CD14-positive monocyte (primary cell): ENCODE measurements at places on chromosomes 4 and X.

- peak; percentile 51 for DNase-seq
These were observed 63.3 kb downstream of the GPAT3 start for GRCh38 chr4:83599183-83599582.

DNA sequence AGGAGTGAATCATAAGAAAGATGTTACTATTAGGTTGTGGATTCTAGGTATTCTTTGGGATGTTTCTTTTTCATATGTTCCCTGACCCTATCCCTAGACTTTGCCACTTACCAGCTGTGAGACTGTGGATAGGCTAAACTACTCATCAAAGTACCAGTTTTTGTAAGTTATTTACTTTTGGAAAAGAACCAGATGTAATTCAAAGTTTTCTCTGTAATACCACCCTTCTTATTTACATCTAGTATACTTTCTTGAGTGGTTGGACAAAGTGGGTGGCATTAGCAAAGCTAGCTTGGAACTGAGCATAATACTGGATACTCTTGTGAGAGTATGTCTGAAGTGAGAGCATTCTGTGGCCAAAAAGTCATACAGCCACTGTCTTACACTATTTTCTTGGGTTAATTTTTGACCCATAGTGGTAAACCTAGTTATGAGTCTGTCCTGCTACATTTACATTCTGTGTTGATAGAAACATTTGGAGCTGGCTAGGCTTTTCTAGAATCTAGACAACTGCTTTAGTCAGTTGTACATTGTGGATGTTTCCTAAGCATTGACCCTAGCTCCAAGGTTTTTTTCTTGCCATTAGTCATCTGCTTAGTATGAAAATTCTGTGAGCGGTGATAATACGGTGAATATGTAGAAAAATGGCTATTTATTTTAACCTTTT lies 41.7 kb downstream of the KDM6A start:
- no peak for DNase-seq

DNA sequence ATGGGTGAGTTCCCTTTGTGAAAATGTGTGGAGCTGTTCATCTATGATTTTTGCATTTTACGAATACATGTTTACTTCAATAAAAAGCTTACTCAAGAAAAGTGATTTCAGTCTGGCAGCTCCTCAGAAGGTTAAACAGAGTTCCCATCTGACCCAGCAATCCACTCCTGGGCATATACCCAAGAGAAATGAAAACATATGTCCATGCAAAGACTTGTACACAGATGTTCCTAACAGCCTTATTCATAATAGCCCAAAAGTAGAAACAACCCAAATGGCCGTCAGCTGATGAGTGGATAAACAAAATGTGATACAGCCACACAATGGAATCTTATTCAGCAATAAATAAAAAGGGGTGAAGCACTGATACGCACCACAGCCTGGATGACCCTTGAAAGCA lies 20.8 kb downstream of the CLCN4 start:
- no peak for DNase-seq

DNA sequence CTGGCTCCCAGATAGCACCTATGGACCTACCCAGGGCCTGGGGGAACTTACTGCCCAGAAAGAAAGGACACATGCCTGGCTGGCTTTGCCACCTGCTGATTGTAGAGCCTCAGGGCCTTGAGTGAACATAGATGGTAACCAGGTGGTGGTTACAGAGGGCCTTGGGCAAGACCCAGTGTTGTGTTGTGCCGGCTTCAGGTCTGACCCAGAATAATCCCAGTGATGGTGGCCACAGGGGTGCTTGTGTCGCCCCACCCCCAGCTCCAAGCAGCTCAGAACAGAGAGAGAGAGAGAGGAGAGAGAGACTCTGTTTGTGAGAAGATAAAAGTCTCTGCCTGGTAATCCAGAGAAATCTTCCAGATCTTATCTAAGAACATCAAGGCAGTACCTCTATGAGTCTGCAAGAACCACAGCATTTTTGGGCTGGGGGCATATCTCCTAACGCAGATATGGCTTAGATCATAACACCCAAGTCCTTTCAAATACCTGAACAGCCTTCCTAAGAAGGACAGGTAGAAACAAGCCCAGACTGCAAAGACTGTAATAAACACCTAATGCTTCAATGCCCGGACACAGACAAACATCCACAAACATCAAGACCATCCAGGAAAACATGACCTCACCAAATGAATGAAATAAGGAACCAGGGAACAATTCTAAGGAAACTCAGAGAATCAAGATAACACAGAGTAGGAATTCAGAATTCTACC lies 16.3 kb upstream of the RP2 start:
- DNase-seq, result no peak

DNA sequence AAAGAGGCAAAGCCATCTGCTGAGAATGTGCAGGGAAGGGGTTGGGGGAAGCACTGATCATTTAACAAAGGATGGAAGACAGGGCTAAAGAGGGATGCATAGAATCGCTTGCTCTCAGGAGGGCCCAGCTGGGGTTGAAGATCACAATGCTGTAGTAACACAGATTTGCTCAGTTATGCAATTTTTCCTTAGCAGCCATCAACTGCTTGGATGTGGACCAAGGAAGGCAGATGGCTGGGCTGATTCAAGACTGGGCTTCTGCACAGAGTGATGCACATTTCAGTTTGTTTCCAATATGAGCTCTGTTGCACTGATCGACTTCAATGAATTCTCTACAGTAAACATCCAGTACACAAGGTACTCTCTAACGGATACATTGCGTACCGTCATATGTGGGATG lies 127.8 kb upstream of the TBL1X start:
- no peak for DNase-seq

- DNase-seq, result no peak
These were observed 81.2 kb downstream of the ADAM29 start for GRCh38 chr4:174999407-174999806.

- no peak for DNase-seq
These were observed 147.9 kb downstream of the FBXO8 start for GRCh38 chr4:174135530-174135929.

- no peak for DNase-seq
These were observed 525.8 kb downstream of the NLGN4X start for GRCh38 chrX:5702890-5703289.

DNA sequence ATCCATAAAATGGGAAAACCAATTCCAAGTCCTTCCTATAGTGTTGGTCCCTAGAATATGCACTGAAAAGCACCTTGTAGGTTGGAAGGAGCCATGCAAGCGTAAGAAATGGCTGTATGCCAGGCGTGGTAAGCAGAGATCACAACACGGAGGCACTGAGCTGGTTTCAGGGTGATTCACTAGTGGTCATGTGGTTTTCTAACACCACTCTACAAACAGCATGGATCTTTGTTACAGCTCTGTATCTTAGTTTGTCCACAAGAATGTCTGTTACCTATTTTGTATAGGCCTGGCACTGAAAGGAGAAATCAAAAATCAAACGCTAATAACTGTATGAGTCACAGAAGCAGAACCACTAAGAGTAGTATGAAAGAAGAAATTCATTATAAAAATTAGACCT lies 71.9 kb downstream of the MAGEB17 start:
- DNase-seq, result no peak

DNA sequence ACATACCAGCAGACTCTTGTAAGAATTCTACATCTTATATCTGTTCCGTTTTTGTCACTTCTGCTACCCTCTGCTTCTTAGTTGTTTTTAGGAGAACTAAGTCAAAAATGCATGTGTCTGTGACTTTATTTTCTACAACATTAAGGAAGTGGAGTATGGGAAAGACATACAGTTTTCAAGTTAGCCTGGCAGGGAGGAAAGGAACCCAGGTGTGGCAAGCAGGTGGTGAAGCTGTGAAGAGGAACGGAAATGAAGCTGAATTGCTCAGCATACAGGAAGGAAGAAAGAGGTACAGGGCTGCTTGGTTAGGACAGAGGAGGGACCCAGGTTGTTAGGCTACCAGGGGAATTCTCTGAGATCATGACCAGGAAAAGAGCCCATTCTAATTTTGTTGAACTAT lies 9.4 kb downstream of the GPRIN3 start:
- peak; percentile 17 for DNase-seq

GRCh38 chr4:7239101-7239820 lies 46.9 kb downstream of the SORCS2 start:
- DNase-seq, result no peak

DNA sequence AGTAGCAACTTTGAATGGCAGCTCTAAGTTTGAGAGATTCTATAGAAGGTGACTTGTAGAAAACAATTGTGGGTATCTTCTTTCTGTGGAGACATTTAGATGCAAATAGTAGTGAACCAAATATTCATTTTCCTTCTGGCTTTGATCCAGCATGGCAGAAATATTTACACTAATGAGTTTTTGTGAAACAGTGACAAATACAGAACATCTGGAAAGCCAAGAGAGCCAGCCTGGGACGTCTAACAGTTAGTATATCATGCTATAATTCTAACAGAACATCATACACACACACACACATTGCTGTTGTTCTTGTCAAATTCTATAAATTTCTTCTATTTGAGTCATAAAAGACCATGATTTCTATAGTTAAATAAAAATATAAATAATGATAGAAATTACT lies 1777.9 kb downstream of the ARAP2 start:
- no peak for DNase-seq

DNA sequence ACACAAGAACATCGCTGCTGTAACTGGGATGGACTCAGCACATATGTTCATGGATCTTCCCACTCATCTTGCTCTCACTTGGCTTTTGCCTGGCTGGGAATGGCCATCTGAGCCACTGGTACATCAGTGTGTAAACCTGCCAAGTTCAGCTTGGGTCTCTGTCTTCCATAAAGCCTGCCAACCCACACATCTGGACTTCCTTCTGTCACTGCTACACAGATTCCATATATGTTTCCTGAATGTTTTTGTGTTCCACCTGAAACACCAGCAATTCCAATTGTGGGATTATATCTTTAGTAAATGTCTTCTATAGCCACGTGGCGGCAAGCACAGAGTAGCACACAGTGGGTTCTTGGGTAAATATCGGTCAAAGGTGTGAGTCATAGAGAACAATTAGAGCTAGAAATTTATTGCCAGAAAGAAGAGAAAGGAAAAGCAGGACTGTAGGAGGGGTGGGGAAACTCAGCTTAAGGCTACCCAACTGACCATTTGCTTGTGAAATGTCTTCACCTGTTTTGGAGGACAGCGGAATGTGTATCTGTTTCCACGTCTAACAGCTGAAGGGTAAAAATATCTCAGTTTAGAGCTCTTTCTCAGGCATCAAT lies 125.9 kb downstream of the MFAP3L start:
- DNase-seq, result no peak
